ENCODE measurements at places on chromosomes 6 and 20. TPM values are rescaled to one million over a fixed set of nuclear protein-coding genes. Genes with fewer than 3 reads are reported as not detected.

Gene OPRM1
- not detected for total RNA-seq

Gene MUCL3
- total RNA-seq, result under 0.01 TPM

- DNase-seq, result peak; percentile 48
Measured at GRCh38 chr20:8132484-8133309, 631 bp downstream of the PLCB1 start.

DNA sequence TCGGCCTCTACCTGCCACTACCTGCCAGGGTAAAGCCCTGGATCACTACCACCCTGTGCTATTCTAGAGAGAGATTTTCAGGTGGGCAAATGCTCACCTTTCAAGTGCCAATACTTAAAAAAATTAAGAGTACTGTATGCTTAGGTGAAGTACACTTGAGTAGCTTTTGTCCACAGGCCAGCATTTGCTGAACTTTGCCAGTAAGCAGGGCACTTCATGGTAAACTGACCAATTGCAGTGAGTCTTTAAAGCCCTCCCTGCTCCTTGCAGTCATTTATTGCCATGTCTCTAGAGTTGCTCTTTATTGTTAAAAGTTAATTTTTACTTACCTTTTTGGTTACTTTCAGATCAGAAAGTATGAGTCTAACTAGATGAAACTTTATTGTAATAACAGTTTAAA, 58.5 kb downstream of the PLAGL1 start:
- DNase-seq, result no peak

- peak; percentile 56 for DNase-seq
Measured at GRCh38 chr20:8156235-8157079, 24.4 kb downstream of the PLCB1 start.

GRCh38 chr20:62422636-62423325, 4.6 kb downstream of the RBBP8NL start:
- DNase-seq, result no peak

DNA sequence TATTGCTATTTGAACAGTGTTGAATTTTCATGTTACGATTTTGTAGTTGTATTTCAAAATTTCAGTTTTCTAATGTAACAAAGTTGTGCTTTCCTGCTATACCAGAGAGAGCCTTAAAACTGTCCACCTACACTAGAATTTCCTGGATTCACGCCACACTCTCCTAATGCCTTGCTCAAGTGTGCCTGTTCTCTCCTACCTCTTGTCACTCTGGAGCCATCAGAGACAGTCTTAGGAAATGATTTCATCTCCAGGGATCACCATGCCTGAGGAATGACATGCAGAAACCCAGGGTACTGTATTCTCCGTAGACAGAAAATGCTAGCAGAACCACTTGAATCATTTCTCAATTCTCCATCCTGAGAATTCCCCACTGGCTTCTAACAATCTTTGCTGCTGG, 667.6 kb downstream of the KIF16B start:
- no peak for DNase-seq

DNA sequence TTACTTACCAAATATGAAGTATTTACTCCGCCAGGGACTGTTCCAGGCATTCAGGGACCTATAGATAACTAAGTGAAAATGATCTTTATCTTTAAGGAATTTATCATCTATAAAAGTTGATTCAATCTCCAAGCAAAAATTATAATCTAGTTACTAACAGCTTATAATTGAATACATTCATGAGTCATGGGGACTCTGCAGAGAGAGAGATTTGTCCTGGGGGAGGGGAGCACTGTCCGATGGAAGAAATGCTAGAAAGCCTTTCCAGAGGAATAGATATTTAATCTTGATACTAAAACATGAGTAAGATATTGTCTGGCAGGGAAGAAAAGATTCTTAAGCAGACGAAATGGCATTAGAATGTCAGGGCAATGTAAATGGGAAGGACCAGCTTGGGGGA, 139.3 kb downstream of the CD164 start:
- DNase-seq, result peak; percentile 27

Data from fibroblast of the aortic adventitia (primary cell).